Left renal cortex interstitium (tissue), 4 donors: ENCODE measurements at places on chromosomes 13 and 19. TPM values are rescaled to one million over a fixed set of nuclear protein-coding genes. Genes with fewer than 3 reads are reported as not detected.

The MRPL54 gene
- polyA plus RNA-seq: 30.6 TPM

The ZGLP1 gene
- 11.8 TPM for polyA plus RNA-seq

The KLC3 gene
- polyA plus RNA-seq: 1.5 TPM

The SLC7A9 gene
- 14.8 TPM for polyA plus RNA-seq

DNA sequence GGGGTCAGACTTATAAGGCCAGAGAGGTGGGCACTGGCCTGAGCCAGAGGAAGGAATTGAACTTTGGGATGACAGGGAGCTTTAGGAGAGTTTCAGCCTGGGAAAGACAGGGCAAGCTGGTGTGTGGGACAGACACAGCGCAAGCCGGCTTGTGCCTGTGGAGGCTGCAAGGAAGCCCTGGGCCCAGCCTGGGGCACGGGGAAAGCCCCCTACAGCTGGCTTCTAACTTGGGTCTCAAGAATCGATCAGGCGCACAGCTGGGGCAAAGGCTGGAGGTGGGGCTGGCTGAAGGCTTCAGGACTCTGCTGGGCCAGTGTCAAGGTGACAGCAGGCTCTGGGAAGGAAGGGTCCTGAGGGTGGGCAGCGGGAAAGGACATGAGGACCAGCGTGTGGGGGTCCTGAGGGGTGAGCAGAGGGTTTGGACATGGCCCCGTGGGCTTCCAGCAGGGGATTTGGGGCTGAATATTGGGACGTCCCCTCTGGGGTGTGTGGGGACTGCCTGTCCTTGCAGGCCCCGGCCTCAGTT lies 3.0 kb downstream of the PTOV1 start:
- DNase-seq: no peak

DNA sequence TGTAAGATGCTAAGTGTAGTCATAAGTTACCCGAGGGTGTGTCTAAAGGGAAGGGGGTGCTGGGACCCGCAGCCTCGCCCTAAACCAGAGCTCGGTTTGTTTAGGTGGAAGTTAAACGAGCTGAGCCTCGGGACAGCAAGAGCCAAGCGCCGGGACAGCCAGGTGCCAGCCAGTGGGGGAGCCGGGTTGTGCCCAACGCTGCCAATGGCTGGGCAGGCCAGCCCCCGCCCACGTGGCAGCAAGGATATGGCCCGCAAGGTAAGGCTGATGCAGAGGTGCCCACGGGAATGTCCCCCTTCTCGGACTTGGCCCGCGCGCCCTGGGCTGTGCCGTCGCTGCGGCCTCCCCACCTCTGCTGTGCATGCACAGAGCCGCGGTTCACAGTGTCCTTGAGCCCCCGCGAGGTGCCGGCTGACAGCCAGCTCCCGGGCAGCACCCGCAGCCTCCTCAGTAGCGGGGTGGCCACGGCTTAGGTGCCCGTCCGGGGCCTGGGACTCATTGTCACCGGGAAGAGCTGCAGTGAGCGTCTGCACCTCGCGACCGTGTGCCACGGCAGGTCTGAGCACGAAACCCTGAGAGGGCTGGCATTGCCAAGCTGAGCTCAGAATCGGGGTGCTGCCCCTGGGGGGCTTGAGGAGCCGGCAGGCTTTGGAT lies 9.3 kb upstream of the RPS15 start:
- no peak for DNase-seq

DNA sequence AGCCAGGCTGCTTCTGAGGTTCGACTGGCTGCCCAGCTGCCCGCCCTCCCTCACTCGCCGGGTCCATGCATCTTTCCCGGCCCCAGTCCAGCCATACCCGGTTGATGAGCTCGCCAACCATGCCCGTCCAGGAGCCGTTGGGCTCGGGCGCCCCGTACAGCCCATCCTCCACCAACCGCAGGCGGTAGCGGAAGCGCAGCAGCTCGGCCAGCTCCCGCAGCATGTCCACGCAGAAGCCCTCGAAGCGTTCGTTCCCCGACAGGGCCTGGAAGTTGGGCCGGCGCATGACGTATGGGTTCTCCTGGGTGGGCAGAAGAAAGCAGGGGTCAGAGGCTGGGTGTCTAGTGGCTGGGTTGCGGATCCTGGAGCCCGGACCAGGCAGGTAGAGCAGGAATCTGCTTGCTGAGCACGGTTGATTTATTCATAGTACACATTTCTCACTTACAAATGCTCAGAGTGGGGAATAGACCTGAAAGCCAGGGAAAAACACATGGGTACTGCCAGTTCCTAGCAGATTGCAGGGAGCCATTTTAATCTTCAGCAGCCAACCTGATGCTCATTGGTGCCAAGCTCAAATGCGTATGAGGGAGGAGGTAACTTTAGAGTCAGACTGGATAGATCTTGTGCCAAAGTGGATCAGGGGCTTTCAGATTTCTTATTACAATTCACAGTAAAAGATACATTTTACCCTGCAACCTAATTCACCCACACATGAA lies 27.4 kb downstream of the GRIK5 start:
- no peak for DNase-seq

DNA sequence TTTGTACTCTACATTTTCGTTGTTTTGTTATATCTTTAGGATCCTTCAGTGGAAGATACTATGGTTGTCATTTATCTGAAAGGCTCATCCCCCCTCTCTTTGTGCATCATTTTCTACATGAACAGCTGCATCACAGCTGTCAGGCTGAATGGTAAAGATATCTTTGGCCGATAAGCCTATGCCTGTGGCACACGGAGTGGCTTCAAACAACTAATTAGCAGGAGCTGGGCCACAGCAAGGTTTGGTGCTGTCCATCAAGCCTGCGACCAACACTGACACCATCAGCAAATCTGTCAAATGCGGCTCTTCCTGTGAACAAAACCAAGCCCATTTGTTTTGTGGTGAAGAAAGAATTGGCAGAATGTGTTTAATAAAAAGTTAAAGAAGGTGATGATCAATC lies 334.4 kb downstream of the PCDH9 start:
- no peak for DNase-seq

DNA sequence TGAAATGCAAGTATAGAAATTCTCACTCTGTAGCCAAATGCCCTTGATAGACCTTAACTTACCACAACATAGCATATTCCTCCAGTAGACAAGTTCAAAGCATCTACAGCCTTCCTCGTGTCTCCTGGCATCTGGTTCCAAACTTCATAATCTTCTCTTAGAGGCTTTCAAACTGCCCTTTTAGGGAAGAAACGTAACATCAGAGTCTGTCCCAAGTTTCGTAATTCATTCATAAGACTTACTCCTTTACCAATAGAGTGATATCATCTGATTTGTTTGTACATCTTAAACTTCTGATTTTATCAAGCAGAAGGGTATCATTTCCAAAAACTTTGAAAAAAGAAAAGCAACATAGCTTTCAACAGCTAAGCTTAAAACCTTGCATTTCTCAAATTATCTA lies 137.4 kb downstream of the SPRY2 start:
- DNase-seq: no peak

DNA sequence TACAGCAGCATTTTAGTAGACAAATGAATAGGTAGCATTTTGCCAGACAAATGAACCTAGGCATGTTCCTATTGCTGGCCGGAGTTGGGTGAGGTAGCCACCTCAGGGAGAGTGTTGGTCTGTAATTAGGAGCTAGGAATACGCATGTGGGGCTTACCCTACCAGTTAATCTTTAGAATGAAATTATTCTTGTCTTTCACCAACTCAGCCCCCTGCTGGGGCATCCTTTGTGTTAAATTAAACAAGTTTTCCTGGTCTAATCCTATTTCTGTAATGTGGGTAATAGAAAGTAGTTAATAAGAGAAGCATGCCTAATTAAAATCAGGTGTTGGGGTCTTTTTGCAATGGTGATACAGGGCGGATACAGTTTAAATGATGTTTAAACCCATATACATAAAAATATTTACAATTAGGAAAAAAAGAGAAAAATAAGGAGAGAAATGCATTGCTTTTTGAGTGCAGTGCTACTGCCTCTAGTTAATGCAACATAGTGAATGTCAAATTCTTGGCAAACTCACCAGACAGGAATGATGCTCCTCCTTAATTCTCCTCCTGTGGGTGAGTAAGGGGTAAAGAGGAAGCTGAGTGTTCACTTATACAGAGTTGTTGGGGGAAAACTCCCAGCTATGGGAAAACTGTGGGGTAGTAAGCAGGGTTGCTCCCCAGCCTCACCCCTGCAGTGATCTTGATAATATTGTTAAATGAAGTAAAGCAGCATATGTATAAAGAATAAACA lies 276.4 kb upstream of the EDNRB start:
- no peak for DNase-seq

GRCh38 chr13:21905486-21905885 lies 234.6 kb downstream of the FGF9 start:
- no peak for DNase-seq

DNA sequence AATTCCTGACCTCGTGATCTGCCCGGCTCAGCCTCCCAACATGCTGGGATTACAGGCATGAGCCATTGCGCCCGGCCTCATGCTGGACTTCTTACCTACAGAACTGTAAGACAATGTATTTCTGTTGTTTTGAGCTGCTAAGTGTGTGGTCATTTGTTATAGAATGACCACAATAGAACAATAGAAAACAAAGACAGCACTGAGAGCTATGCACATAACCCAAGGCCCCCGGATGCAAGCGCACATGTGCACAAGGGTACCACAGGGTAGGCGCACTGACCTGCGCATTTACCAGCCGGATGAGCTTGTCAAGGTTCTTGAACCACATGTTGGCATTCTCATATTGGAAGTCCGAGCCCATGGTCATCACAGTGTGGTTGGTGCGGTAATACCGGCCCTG lies 5.6 kb downstream of the MAN2B1 start:
- DNase-seq: no peak

- DNase-seq: no peak
Measured at GRCh38 chr13:51645154-51645650, 60.9 kb downstream of the WDFY2 start.

GRCh38 chr19:48627201-48627864 lies 8.0 kb downstream of the SPHK2 start:
- DNase-seq: no peak

- DNase-seq: peak; percentile 39
Measured at GRCh38 chr19:18895038-18895823, 727 bp downstream of the CERS1 start.

- DNase-seq: no peak
Measured at GRCh38 chr13:50646070-50646469, 197.4 kb downstream of the DLEU7 start.

- DNase-seq: no peak
Measured at GRCh38 chr19:7701654-7702457, at the start of gene FCER2. FCER2 (minus strand) TSS chr19:7702131; CDS start chr19:7699760, 2,371 bp downstream.
